ENCODE measurements at places on chromosomes 4 and X.

- DNase-seq, result no peak
Observed at GRCh38 chr4:25592736-25593135, 62.9 kb upstream of the SLC34A2 start.

DNA sequence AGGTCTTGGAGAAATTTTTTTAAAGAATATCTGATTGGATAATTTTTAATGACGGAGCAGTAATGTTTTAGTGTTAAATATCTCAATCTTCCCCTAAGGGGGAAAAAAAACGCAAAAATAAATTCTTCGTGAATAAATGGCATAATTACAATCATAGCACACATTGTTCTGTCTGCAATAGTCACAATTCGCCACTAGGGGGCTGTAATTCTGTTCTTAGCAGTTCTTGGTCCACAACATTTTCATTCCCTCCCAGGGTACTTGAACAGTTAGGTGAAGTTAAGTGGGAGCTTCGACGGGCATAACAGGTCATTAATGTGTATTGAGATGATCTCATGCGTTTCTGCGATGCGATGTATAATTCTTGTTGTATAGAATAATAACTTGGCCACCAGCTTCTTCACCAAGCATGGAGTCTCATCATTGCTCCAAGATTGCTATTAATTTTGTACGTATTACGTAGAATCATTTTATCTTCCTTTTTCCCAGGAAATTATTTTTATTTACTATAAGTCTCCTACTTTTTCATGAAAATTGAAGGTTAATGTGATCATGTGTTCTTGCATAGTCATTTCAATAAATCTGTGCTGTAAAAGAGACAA is 27.2 kb downstream of the HTR2C start:
- DNase-seq, result no peak

DNA sequence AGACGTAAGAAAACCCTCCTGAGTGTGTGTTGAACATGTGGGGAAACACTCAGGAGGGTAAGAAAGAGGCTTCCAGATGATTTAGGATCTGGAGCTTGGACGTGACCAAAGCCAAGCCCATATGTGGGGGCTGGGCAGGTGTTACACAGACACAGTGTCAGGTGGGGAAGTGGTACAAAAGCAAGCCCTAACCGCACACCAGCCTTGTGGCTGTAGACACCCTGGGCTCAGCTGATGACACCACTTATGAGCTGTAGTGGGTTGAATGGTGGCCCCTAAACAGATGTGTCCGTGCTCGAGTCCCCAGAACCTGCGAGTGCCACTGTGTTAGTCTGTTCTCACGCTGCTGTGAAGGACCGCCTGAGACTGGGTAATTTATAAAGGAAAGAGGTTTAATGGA is 25.0 kb upstream of the NSG1 start:
- no peak for DNase-seq

DNA sequence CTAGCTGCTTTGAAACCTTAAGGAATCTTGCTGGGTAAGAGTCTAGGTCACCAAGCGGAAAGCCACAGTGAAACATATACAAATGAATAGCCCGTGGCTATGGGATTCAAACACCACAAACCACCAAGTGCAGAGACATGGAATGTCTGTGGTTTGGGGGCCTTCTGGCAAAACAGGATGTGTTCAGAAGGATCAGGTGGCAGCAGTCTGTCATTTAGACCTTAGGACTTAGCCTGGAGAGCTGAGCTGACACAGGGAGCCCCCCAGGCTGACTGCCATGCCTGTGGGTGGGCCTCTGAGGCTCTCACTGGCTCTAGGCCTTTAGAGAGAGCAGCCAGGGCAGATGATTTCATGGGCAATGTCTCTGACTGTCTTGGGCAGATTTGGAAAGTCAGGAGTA is 225.6 kb downstream of the FBXW7 start:
- no peak for DNase-seq

DNA sequence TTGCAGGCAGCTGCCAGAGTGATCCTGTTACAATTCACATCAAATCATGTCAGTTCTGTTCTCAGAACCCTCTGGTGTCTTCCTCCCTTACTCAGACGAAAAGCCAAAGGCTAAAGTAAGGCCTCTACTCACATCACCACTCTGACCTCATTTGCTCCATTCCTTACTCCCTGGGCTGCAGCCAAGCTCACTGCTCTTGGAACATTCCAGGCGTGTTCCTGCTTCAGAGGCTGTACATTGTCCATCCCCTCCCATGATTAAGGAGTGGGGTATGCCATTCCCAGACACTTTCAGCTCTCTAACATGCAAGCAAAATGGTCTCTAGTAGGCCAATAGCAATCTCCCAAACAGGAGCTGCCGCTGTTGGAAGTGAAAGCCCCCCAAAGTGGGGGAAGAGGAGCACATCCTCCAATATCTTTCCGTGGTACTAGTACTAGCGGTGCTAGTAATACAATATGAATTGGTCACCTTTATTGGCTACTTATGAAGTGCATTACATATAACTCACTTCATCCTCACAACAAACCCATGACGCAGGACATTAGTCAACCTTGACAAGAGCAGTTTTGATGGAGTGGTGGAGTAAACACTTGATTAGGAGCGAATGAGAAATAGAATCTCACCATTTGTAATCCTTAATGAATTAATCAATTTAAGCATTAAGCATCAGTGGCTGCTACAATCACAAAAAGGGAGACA is 15.0 kb downstream of the GAB3 start:
- no peak for DNase-seq

- DNase-seq, result no peak
Observed at GRCh38 chrX:103440621-103441020, 64.3 kb downstream of the BEX3 start.

DNA sequence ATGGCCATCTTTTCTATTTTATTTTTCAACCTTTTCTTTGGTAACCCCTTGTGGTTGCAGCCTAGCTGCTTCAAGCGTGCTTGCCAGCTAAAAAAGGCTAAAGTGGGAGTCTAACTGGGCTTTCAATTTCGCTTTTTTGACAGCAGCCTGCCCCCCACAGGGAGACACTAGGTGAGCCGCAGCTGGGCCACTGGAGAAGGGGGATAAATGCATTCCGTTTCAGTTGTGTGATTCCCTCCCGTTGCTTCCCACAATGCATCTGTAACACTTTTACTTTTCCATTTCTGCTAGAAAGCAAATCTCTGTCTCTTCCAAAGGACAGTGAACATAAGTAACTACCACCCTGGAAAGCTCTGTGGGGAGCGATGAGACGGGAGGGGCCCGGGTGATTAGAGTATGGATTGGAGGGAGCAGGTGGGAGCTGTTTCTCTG is 86.3 kb upstream of the RAPGEF2 start:
- DNase-seq, result no peak

- DNase-seq, result no peak
Observed at GRCh38 chrX:13515211-13515930, 54.0 kb upstream of the EGFL6 start.

DNA sequence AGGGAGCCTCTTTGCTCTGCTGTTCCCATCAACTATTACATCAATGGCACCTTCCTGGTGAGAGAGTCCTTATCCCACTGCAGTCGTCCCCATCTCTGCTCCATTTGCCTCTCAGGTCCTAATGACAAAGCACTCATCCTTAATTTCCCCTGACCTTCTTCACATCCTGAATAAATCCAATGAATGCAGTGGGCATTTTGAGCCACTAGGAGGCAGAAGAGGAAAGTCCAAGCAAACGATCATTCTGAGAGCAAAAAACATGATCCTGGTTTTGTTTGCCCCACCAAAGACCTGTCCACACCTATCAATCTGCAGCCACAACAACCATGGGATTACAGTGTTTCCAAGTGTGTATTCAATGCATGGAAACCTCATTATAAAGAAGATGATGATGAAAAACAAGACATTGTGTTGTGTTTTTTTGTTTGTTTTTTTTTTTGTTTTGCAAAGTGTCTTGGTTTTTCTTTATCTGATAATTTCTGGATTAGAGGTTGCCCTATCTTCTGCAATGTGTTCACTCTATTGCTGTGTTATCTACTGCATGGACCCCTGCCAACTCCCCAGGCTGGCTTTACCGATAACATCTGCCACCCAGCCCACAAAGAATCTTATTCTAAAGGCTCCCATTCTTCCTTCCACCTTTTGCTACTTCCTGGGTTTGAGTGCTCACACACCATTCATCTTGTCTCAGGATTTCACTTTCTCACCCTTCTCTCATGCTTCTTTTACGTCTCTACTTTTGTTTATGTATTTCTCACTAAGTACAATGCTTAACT is 207.2 kb downstream of the NLGN4X start:
- DNase-seq, result no peak

Measured in stimulated activated CD4-positive, alpha-beta T cell treated with anti-CD3 and anti-CD28 coated beads, Interleukin-15, amount 100 ng/mL, for 1 hour (primary cell).